T1000 (cell line): ENCODE measurements at places on chromosomes 7 and 10.

- no peak for DNase-seq
Observed at GRCh38 chr7:63071396-63071795, 927.3 kb upstream of the ZNF722 start.

DNA sequence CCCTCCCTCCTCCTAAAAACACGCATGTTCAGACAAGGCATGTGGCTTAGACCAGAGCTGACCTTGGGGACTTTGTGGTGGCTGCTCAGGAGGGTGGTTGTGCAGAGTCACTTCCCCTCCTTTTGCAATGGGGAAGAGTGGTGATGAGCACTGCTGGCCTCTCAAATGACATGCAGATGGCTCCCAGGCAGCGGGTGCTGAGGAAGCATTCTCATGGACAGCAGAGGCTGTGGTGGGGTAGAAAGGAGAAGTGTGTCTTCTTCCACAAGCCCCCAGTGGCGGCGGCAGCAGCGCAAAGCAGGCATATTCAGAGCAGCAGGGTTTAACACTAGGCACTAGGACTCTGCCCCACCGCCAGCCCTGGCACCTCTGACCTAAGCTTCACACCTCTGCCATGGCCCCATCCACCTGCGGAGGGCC, 105.9 kb upstream of the ANLN start:
- no peak for DNase-seq

- DNase-seq: no peak
Observed at GRCh38 chr7:29287366-29287765, 92.8 kb downstream of the CHN2 start.

DNA sequence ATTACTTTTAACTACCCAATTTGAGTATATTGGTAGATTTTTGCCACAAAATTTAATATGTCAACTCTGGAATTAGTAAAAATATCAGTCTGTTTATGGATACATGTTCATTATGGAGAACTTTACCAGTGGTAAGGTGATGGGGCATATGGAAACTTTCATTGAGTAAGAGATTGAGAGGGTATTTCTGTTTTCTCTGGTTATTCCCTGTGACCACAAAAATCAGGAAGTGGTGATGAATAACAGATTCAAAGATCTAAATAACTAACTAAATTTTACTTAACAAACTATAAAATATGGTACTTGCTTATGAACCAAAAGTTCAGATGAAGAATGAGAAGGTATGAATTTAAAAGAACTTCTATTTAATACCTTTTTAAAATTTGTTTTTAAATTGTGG, 22.1 kb upstream of the STEAP4 start:
- no peak for DNase-seq

DNA sequence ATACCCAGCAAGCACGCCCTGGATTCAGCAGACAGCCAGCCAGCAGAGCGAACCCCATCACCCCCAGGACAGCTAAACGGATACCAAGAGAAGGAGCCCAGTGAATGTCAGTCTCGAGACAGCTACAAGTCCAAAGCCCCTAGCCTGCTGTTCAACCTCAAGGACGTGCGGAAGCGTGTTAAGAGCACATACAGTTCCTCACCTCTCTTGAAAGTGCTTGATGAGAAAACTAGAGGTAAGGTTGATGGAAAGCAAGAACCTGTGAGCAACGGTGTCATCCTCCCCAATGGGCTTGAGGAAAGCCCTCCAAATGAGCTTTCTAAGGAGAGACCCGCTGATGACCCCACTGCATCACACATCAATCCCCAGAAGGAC, 24.9 kb downstream of the C10orf71 start:
- no peak for DNase-seq

DNA sequence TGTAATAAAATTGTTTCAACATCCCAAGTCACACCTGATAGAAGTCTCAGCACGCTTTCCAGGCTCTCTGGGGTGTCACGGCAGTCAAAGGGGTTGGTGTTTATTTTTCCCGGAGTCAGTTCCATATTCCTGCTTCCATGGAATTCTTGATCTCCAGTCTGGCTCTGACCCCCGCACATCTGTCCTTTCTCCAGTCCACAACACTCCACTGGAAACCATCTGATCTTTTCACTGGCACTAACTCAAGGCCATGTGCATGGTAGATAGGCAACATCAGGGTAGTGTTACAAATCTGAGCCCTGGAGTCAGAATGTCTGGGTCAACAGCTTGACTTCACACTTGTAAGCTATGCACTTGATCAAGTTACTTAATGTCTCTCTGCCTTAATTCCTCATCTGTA, 176.2 kb downstream of the WDR11 start:
- no peak for DNase-seq

DNA sequence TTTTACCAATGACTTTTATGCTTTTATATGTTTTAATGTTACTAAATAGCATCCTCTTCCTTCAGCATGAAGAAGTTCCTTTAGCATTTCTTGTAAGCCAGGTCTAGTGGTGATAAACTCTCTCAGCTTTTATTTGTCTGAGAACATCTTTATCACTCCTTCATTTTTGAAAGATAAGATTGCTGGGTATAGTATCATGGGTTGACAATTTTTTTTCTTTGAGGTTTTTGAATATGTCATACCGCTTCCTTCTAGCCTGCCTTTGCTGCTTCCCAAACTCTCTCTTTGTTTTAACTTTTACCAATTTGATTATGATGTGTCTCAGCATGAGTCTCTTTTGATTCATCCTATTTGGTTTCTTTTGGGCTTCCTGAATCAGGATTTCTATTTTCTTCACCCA, 108.2 kb upstream of the KAT6B start:
- no peak for DNase-seq

- DNase-seq: no peak
Observed at GRCh38 chr10:59336632-59337031, 25.7 kb downstream of the FAM13C start.

DNA sequence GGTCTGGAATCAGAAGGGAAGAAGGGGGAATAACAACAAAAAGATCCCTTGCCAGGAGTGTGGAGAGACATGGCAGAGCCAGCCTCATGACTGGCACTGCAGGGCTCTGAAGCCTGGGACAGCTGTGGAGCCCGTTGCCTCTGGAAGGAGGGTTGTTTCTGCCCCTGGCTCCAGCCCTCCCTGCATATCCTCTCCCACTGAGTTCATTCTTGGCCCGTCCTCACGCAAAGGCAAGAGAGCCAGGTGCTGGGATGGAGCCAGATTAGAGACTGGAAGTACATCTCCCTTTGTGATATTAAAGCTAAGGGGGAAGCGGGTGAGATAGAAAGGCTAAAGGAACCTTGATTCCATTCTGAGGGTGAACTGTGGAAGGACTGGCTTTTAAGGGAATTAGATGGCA, 141.5 kb upstream of the NPVF start:
- DNase-seq: no peak

- no peak for DNase-seq
Observed at GRCh38 chr7:74226633-74227032, 16.8 kb downstream of the LAT2 start.

GRCh38 chr10:20552382-20552781, 344.7 kb downstream of the NEBL start:
- DNase-seq: no peak

DNA sequence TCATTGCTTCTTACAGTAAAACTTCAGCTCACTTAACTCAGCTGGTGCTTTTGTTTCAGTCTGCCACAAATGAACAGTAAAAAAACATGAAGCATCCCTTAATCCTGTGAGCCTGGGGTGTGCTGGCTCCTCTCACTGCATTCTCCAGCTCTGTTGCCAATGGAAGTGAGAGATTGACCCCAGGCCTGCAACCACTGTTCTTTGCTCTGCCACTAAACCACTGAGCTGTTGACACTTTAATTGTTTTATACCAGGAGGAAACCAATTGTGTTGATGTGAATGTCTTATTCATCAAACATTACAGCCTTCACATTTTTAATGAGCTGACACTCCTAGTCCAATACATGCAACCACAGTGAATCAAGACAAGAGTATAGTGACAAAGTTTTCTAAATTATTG, 69.4 kb upstream of the FZD1 start:
- no peak for DNase-seq

DNA sequence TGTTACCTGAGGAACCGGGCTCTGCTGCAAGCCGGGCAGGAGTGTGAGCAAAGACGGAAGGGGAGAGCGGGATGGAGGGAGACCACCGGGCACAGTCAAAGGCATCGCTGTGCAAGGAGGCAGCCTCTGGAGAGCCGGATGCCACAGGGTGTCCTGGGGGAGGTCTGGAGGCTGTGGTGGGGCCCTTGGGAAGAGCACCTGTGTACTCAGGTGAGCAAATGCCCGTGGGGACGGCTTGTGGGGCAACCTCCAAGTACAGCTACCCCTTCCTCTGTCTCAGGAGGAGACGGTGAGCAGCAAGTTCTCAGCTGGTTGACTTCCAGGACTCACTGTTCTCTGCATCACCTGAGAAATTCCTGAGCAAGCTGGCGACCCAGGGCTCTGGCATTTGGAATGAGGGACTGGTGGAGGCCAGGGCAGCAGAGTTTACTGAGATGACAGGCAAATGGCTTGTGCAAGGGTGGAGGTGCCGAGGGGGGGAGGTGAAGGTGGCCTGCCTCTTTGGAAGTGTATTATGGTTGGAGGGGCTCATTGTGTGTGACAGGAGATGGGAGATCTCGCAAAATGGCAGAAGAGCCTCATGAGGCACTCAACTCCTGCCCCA, 345.2 kb upstream of the SHH start:
- no peak for DNase-seq

- DNase-seq: no peak
Observed at GRCh38 chr7:56218510-56218909, 102.3 kb upstream of the NUPR2 start.

- peak; percentile 35 for DNase-seq
Observed at GRCh38 chr7:143884969-143885559, 16.9 kb downstream of the TCAF1 start.
